ENCODE measurements at places on chromosomes 16 and 17.

GRCh38 chr17:54900457-54901229 lies at the start of gene TOM1L1:
TOM1L1 (plus strand) TSS chr17:54900852; CDS start chr17:54900866, 14 bp downstream.
- DNase-seq = peak; percentile 42

DNA sequence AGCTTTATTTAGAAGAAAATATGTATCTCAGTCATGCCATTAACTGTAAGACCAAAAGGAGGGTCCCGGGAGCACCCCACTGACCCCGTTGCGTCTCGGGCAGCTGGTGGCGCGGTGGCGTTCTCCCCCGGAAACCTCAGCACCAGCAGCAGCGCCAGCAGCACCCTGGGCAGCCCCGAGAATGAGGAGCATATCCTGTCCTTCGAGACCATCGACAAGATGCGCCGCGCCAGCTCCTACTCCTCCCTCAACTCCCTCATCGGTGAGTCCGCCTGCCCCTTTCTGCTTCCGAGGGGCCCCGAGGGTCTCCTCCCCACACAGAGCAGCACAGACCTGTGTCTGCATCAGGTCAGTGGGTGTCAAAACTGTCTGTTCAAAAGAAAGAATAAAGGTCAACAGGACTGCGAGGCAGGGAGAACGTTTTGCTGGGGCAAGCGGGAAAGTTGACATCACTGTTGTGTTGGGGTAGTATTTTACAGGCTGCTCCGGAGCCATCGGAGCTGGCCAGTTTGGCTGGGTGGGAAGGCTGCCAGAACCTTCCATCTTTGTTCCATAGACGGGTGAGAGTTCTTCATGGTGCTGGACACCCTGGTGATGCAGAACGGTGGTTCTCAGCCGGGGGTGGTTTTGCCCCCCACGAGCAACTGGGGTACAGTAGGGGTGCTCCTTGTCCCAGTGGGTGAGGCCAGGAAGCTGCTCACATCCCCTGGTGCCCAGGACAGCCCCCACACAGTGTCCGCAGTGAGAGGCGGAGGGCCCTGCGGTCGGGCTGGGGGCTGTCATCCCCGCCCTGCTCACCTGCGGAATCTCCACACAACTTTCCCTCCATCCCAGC lies 97.8 kb upstream of the CHMP6 start:
- no peak for DNase-seq

- no peak for DNase-seq
Observed at GRCh38 chr17:50352693-50353599, 7.0 kb downstream of the XYLT2 start.

DNA sequence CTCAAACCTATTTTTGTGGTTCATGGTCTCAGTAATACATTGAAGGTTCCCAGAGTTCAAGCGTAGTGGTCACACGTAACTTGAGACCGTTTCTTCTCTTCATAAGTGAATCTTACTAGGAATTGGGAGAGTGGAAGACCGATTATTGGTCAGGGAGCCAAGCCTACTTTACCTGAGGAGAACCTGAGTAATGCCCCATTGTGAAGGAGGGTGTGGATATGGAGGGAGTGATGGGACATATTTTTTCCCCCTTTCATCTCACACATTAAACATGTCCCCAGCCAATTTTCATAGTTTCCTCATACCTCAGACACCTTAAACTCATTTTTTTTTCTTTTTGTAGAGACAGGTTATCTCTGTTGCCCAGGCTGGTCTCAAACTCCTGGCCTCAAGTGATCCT lies 8.9 kb downstream of the GEMIN4 start:
- DNase-seq = no peak

DNA sequence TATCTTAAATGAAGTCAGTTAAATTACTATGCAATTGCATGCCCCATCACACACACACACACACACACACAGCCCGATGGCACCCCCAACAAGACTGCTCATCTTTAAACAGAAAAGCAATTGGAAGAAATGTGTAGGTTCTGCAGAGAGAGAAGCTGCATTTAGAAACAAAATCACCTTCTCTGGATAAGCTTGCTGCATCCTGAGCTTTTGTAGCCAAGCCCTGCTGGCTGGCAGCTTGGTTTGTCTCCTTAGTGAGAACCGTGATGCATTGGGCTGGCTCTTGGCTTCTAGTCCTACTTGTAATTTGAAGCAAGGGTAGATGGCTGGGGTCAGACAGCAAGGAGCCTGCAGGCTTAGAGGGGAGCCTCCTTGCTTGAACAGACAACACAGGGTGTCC lies 153.8 kb downstream of the SOX9 start:
- DNase-seq = no peak

DNA sequence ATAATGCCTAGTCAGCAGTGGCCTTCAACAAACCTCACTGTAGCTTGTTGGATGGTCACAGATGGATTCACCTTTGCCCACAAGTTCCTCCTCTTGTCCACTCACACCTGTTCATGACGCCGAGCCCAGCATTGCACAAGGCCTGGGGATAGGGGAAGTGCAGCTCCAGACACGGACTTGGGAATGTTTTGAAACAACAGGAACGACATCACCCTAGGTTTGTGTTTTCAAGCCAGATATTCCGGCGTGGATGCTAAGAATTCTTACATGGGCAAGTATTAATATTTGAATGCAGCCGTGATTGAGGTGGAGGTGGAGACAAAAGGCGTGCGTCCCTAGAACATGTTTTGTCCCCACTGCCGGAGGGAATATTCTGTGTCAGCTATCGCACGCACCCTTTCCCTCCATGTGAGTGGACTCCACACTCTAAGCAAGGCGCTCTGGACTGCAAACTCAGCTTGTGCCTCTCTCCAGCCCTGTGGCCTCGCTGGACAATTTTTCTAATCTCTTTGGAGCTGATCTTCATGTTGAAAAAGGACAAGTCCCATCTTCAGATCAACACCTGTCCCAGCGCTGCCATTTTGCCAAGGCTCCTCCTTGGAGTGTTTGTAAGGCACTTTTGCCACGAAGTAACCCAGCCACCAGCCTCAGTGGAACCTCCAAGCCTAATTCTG lies 2.0 kb upstream of the BANP start:
- no peak for DNase-seq

DNA sequence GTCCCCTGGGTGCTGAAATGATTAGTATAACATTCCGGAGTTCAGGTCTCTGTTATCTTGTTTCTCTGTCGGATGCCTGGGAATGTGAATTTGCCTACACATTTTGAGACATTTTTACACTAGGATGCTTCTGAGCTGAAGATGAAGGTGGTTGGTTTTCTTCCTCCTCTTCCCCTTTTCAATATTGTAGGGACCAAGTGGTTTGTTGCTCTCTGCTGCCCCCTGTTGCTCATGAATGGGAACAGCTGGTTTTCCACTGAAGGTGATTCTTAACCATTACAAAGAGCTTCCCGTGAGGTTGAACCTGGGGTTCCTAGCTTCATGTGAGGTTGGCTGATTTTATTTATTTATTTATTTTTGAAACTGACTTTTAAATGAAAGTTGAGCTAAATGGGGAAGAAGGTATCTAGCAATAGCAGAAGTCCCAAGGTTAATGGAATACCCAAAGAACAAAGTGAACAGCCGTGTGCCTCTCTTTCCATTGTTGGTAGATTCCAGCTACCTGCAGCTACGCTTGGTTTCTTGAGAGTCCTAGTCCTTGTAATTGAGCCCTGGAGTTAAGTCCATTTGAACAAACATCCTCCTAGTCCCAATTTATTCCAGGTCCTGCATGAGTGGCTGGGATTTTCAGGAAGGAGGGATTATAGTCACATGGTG lies 983.9 kb upstream of the EEF2KMT start:
- peak; percentile 5 for DNase-seq

DNA sequence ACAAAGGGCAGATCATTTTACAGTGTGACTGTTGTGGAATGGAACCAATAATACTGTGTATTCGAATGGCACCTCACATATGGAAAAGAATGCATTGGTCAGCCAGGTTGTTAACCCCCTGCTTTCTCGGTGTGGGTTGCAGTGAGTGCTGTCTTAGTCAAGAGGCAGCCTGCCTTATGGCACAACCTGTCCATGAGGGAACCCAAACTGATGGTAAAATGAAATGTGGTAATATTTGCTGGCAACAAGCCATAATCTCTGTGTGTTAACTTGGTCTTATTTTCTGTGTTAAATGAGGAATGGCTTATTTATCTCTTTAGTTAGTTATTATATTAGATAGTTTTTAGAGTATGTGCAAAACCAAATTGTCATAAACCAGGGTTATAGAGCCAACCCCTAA lies 81.6 kb downstream of the TMC6 start:
- DNase-seq = no peak

GRCh38 chr16:19767497-19767896 lies 49.4 kb downstream of the IQCK start:
- no peak for DNase-seq

All from GM19239 (cell line).